Fibroblast of skin of left quadriceps (primary cell): ENCODE measurements at places on chromosomes 11 and 22.

DNA sequence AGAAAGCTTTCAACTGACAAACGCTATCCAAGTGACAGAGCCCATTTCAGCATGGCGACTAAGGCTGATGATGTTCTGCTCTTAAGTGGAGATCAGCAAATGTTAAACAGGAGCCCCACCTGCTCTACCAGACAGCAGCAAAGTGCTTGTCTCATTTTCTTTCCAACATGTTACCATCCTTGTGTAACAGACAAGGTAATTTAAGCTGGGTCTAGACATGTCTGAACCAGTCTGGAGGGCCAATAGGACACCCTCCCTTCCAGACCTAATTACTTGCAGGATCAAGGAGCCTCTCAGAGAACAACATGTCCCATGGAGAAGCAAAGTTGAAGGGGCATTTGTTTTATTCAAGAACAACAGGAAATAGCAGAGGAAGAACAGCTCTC is 3.9 kb upstream of the LMO2 start:
- DNase-seq: no peak

- no peak for DNase-seq
These were observed 48.4 kb upstream of the KCNQ1OT1 start for GRCh38 chr11:2748061-2748813.

GRCh38 chr22:23580576-23581259 is 628 bp upstream of the IGLL1 start:
- DNase-seq: no peak

DNA sequence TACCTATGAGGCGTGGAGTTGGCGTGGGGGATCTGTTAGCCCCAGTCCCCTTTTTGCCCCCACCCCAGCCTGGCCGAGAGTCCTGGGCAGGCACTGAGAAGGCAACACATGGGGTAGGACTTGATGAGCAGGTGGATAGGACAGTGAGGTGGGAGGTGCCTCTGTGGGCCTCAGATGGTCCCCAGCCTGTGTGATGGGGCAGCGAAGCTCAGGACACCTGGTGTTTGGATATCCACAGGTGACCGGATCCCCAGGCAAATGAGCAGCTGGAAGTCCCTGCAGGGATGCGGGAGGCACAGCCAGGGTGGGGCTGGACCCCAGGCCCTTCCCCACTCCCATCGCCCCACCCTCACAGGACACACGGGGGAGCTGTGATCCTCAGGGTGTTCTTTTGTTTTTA is 9.7 kb downstream of the FBLN1 start:
- DNase-seq: no peak

DNA sequence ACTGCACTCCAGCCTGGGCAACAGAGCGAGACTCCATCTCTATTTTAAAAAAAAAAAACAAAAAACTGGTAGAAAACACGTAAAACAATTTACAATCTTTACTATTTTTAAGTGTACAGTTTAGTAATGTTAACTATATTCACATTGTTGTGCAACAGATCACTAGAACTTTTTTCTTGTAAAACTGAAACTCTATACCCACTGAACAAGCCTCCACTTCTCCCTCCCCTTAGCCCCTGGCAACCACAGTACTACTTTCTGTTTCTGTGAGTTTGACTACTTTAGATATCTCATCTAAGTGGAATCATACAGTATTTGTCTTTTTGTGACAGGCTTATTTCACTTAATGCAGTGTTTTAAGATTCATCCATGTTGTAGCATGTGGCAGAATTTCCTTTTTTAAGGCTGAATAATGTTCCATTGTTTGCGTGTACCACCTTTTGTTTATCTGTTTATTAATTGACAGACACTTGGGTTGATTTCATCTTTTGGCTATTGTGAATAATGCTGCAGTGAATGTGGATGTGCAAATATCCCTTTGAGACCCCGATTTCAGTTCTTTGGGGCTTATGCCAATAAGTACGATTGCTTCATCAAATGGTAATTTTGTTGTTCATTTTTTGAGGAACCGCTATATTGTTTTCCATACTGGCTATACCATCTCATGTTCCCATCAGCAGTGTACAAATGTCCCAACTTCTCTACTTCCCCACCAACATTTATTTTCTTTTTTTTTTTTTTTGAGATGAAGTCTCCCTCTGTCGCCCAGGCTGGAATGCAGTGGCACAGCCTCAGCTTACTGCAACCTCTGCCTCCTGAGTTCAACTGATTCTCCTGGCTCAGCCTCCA is 11.0 kb downstream of the DDB2 start:
- no peak for DNase-seq

GRCh38 chr11:104738208-104738607 is 160.1 kb downstream of the CASP12 start:
- DNase-seq: no peak

DNA sequence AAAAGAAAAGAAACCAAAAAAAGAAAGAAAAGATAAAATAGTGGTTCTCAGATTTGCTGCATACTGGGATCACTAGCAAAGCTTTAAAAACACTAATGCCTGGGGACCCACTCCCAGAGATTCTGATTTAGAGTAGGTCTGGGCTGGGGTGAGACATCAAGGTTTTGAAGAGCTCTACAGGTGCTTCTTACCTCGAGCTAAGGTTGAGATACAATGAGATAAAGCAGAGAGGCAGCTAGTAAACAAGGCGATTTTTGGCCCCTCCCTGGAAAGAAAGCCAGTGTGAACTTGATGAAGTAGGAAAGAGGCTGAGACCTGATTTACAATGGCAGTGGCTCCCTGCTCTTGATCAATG is 327.6 kb upstream of the CCDC90B start:
- no peak for DNase-seq

GRCh38 chr11:1703146-1703545 is 6.2 kb downstream of the KRTAP5-6 start:
- no peak for DNase-seq

DNA sequence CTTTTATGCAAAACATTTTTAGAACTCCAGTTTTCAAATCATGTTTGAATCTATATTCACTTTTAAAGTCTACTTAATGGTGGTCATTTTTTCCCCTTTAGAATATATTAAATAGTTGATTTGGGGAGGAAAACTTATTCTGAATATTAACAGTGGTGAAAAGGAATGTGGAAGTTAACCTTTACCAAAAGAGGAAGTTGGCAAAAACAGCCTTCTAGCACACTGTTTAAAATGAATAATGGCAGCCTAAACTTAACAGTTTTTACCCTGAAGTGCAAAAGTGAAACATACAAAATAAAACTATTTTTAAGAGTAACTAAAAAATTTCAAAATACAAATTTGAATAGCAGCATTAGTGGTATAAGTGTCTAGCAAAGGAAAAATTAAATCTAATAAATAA is 86.4 kb downstream of the GRK3 start:
- DNase-seq: no peak
